ENCODE measurements at places on chromosomes 6 and 20.

DNA sequence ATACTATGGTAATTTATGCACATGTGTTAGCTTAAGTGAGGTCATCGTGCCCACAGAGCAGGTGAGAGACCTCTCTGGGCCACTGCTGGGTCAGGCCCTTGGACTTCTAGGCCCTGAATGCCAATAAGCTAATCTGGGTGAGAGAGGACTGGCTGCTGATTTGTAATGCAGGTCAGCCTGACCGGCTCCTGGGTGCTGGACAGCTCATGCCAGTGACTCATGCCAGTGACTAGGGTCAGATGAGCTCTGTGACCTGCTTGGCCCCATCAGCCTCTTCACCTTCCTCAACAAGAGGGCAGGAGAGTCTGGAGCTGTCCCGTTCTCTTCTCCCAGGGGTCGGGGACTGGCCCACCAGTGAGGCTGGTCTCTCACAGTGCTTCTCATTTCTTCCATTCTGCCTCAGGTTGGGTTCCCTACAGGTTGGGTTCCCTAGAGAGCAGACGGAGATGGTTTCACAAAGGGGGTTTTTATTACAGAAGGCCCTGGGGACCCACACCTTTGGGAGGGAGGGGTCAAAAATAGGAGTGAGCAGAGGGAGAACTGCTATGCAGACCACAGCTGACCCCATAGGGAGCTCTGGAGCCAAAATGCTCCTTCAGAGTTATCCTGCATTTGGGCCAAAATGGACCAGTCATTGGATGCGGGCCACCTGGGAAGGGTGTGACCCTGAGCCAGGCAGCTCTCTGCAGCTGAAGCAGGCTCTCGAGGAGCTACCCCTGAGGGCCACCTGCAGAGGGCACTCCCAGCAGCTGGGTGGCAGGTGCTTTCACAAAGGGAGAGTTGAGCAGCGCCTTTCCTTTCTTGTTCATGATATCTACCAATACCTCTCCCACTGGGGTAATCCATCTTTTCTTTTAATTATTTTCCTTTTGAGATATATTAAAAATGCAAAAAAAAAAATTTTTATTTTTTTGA is 2.2 kb upstream of the OXT start:
- no peak for DNase-seq

DNA sequence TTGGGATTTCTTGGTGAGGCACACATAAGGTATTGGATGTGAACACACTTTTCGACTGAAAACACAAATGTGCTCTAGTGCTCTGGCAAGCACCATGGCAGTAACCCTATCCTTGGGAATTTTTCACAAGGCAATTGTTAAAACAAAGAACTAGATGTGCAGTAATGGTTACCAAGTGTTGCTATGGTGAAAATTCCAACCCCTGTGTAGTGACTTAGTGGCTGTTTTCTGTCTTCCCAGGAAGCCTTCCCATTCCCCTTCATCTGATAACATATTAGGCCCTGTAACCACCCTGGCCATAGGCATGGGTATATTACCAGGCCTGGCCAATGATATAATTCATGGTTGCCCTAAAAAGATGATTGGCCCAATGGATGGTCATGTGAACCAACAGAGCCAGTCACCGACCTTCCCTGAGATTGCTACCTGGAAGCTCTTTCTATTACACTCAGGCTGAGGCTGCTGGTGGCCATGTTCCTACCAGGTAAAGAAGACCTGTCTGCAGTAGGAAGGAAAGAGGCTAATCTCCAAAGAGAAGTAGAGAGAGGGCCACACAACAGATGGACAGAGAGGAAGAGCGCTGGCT is 4.1 kb downstream of the C20orf202 start:
- no peak for DNase-seq

DNA sequence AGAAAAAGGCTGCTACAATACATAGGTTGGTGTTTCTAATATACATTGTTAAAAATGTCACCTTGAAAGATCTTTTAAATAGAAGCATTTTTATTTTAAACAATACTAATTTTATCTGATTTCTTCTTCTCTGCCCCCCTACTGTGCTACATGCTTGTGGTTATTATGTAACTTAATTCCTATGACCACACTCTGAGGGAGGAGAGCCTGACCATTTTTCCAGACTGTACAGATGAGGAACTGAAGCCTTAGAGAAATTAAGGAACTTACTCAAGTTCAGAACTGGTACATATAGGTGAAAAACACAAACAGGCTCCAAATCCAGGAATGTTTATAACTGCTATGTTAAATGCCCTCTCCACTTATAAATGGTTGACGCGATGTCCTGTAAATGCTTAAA is 43.4 kb upstream of the ARHGAP18 start:
- DNase-seq, result no peak

DNA sequence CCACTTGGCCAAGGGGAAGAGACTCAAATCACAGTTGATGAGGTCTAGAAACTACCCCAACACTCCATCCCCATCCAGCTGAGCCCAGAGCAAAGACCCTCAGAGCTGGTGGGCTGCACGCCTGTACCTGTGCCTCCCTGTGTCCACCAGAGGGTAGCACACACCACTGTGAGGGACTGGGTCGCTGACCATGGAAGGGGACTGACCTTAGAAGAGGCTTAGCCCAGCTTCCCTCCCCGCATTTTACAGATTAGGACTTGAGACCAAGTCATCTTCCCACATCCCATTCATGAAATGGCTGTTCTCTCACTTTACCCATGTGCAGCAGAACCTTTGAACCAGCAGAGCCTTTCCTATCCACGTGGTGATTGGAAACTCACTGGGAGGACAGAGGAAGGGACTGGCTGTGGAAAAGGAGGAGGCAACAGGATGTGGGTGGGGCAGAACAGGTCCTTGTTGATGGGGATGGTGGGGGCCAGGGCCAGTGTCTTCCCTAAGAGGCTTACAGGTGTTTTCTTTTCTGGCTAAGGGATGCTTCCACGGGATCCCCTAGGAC is 44.3 kb downstream of the CPXM1 start:
- DNase-seq, result no peak

- DNase-seq, result no peak
Observed at GRCh38 chr20:62819494-62820174, 2.8 kb downstream of the COL9A3 start.
